ENCODE measurements at places on chromosomes 4 and X. TPM values are rescaled to one million over a fixed set of nuclear protein-coding genes. Genes with fewer than 3 reads are reported as not detected.

DNA sequence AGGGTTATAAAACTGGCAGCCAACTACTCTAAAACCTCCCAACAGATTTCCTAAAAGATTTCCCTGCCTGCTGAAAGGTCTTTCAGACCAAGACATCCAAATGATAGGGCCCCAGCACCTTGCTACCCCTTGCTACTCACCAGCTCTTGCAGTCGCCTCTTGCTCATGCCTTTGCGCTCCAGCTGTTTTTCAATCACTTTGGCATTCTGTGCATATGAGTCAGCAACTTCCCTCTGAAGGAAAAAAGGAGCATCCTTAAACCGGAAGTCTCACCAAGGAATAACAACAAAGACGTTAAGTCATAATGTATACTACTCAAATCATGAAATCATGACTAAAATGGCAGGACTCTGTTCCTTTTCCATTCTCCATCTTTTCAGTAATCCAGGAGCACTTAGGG lies 24.0 kb downstream of the STEEP1 start:
- DNase-seq, result peak; percentile 32

- DNase-seq, result no peak
Measured at GRCh38 chrX:95764972-95765451, 919.6 kb upstream of the DIAPH2 start.

DNA sequence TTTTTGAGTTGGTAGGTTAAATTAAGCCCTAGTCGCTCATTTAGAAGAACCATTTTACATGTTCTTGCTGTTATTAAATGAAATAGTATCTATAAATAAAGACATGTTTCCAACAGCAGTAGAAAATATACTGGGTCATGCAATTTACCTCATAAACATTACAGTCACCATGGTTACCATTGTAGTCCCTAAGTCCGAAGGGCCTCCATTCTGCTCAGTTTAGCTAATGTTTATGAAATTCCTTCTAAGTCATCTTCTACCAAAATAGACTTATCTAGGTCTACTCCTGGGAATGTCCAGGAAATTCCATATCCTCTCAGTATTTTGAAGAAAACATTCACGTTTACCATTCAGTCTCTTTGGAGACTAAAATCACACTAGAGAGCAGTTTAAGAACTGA lies 292.5 kb upstream of the DCAF8L1 start:
- DNase-seq, result no peak

The LDB2 gene
- not detected for total RNA-seq

DNA sequence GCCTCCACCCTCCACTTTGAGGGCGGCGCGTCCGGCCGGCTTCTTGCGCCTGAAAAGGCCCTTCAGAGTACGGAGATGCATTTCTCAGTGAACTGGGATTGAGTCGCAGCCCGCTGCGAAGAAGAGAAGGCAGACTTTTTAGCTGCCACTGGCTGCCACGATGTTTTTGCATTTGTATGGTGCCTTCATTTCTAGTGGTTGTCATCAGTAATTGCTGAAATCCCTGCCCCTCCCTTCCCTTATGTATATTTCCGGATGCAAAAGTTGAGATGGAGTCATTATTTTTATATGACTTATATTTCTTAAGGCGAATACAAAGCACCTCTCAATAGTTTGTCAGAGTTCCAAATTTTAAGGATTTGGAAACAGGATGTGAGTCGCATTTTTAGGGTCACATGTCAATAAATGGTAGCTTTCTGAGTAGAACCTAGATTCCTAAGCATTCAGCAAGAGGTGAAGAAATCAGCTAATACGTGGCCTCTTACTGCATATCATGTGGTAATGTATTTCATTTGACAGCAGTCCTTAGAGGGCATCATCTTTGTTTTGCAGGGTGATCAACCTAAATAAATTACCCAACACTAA lies 658 bp downstream of the ATP6AP2 start:
- no peak for DNase-seq

DNA sequence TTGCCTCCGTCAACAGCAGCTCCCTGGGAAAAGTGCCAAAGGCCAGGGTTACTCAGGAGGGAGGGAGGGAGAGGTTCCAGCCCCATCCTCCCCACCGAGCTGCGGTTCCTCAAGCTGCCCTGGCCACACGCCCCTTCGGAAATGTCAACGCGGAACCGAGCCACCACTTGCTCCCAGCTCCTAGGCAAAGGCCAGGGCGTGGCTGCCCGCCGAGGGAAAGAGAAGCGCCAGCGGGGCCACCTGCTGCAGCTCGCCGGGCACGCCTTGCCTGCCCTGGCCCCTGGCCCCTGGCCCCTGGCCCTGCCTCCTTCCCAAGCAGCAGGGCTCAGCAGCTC lies 15.3 kb downstream of the SLC6A8 start:
- peak; percentile 36 for DNase-seq
